ENCODE measurements at places on chromosomes 5 and 9.

DNA sequence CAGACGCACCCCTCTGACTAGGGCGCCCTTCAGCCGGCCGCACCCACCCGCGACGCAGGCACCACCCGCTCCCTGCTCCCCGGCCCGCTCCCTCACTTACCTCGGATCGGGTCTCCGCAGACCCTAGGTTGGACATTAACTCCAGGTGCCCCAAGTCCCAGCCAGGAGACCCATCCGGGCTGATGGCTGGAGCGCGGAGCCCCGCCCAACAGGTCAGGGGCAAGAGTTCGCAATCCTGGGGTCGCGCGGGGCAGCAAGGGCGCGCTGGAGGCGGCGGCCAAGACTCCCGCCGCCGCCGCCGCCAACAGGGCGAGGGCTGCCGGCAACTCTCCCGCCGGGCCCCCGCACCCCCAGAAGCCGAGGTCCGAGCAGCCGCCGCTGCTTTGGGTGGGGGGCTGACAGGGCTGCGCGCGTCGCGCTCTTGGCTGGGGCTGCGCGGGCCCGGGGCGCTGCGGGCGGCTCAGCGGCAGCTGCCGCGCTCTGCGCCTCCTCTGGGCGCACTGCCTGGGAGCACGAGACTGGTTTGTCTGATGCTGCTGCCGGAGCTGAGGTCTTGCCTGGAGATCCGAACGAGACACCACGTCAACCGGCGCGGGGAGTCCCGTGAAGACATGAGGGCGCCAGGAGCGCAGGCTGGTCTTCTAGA lies at the start of gene GDNF:
Gene GDNF, minus strand, starts transcription at position 635 of the 646 bp plus-strand sequence. CDS start 5,245 bp downstream, outside the sequence.
- no peak for DNase-seq

- peak; percentile 8 for DNase-seq
Observed at GRCh38 chr5:142014911-142015584, 2.2 kb upstream of the GNPDA1 start.

DNA sequence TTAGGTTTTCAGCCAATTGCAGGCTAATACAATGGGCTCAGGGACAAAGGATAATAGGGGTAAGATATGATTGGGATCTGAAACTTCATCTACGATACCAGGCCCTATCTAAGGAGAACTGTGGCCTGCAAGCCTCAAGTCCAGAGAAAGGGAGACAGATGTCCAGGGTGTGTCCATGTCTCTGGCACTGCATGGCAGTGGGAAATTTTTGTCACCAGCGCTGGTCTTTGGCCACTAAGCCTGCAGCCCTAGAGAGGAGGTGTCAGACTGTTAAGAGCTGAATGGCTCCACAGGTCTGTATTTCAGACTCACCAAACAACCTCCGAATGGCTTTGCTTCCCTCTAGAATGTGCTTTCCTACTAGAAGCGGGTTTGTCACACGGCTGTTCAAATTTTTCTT lies 6.6 kb upstream of the CNOT6 start:
- DNase-seq, result no peak

DNA sequence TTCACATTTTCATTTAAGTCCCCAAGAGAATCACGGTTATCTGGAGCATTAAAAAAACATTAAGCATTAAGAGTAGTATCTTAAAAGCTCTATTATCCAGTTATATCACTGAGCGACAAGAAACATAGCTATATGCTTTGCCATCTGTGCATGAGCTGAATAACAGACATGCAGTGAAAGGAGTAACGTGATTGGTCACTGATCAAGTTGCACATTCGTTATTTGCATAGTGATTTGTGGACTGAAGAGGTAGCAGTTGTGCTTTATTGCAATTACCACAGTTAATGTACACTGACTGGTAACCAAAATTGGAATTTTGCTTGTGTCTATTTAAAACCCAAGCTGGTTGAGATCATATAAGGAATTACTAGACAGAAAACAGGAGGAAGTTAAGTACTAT lies 107.4 kb downstream of the MCTP1 start:
- no peak for DNase-seq

- DNase-seq, result no peak
Observed at GRCh38 chr9:13575558-13575957, 296.1 kb upstream of the MPDZ start.

DNA sequence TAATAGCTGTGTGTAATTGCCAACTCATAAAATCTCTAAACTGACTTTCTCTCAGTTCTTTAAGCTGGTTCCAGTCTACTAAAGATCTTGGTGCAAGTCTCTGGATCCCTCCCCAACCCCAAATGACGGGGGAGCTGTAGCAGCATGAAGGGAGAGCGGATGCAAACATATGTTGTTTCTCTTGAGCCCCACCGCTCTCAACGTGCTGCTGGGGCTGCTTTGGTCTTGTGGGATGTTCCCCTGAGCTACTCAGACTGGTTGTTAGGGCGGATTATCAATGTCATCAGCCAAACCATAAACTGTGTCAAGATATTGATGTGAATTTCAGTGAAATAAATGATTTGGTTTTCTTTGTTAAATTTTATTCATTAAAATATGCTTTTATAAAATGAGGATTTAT lies 40.9 kb upstream of the APC start:
- no peak for DNase-seq

DNA sequence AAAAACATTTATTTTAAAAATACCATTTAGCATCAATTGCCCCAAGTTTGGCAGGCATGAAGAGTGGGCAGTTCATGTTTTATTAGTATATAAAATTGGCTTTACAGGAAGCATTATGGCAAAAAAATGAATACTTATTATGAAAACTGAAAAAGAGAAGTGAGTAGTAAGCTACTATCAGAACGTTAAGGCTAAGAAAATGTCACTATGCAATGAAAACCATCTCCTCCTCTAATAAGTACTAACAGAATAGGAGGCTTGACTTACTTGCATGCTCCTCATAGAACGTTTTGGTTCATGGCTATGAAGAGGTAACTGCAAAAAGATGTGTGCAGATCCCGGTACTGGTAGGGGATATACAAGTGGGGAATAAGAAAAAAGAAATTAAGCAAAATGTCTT lies 23.6 kb downstream of the TICAM2 start:
- DNase-seq, result no peak

GRCh38 chr9:128203707-128204551 lies 750 bp downstream of the DNM1 start:
- DNase-seq, result no peak

- DNase-seq, result no peak
Observed at GRCh38 chr5:58773744-58774441, 191.0 kb downstream of the RAB3C start.

- peak; percentile 30 for DNase-seq
Observed at GRCh38 chr5:148849461-148849860, 23.1 kb downstream of the ADRB2 start.

DNA sequence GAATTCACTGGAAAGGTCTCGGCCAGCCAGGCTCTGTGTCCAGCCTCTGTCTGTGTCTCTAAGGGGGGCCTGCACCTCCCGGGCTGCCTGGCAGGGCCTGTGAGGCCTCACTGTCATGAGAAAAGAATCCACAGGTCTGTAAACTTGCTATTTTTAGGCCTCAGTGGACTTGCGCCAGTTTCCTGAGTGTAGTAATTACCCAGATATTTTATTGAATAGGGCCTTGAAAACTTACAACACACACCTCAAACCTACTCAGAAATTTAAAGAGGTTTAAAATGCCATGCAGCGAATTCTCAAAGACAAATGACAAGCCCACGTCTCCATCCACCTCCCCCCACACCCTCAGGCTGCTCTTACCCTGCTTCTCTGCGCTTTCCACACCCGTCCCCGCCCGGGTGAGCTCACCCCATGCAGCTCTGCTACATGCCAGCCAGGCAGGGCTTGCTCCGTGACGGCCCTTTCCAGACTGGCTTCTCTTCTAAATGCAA lies 8.8 kb upstream of the TENT4A start:
- no peak for DNase-seq

GRCh38 chr5:107567901-107568671 lies 102.7 kb downstream of the EFNA5 start:
- no peak for DNase-seq

DNA sequence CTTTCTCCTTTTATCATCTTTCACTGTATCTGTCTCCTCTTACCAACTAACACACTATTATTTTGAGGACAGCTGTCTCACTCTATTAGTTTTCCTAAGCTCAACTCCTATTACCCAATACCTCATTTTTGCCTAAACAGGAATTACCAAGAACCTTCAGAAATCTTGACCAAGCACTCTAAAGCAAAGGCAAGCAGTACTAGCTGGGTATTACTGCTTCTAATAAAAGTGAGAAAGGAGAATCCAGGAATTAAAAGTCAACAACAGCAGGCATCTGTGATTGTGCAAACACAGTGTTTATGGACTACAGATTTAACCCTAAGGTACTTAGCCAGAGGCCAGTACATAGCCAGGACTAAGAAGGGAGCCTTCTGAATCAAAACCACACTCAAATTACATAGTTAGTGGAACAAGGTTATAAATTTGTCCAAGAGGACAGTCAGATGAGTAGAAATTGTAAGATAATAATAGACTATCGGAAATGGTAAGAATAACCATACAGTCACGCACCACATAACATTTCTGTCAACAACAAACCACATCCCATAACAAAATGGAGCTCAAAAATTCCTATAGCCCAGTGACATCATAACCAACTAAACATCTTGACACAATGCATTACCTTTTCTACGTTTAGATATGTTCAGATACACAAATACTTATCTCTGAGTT lies 8.3 kb downstream of the RFX3 start:
- no peak for DNase-seq

DNA sequence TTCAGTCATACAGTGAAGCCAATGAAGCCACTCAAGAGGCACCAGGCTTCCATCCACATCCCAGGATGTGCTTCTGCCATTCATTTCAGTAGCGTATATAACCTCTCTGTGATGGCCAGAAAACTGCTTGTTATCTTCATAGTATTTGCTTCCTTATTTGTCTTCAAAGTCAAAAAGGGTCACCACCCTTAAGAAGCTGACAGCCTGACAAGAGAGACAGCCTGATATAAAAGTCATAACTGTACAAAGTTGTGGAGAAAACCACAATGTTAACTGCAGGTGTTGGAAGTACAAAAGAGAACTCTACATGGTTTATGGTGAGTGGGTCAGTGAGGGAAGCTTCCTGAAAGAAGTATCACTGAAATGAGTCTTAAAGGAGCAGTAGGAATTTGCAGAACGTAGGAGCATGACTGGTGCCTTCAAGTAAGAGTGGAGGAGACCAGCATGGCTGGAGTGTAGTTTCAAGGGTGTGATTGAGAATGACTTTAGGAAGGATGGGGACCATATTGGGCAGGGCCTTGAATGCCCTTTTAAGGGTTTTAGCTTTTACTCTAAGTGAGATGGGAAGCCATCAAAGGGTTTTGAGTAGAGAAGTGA lies 33.7 kb downstream of the NIM1K start:
- DNase-seq, result no peak

DNA sequence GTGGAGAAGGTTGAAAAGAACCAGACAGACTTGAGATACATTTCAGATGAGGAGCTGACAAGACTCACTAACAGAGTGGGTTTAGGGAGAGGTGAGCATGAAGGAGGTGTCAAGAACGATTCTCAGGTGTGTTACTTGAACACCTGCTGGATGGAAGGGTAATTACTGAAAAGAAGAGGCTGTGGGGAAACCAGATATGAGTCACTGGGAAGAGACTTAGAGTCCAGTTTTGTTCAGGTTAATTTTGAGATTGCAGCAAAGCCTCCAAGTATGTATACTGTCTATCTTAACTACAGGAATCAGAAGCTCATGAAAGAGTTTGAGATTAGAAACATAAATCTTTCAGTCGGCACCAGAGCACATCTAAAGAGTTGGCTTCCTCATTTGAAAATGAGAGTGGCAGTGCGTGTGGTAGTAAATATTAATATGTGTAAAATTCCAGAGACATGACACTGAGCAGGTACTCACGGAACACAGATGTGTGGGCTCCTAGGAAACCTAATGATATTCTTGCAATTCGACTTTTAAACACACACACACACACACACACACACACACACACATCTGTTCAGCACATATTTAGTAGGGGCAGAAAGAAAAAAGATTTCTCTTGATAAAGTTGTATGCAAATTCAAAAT lies 197.1 kb downstream of the CDH18 start:
- DNase-seq, result no peak

DNA sequence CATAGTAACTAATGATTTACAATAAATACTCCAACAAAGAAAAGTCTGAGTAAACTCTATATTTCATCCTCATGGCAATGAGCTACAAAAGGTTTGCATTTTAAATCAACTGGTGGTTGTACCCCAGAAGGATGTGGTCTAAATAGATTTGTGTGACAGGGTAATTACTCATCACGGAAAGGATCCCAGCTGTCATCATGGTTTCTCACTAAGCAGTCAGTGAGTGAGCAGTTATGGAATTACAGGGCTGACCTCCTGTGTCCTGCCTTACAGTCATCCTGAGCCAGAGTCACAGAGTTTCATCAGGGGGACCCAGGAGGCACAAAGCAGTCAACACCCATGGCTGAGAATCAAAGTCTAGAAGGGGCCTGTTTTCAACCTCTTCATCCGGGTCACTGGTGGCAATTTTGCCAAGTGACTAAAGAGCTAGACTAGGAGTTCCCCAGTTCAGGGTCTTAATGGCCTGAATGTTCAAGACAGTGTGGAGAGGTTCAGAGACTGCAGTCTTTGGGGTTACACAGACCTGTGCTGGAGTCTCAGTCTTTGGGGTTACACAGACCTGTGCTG lies 210.7 kb upstream of the SLC24A2 start:
- DNase-seq, result no peak

GRCh38 chr5:38456657-38457399 lies 99.6 kb downstream of the LIFR start:
- no peak for DNase-seq

DNA sequence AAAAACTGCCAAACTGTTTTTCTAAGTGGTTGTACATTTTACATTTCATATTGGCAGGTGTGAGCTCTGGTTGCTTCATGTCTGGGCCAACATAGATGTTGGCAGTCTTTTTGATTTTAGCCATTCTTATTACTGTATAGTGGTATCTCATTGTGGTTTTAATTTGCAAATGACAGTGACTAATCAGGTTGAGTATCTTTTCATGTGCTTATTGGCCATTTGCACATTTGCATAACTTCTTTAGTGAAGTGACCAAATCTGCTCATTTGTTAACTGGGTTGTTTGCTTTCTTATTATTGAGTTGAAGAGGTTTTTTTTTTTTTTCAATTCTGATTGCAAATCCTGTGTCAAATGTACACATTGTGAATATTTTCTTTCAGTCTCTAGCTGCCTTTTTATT lies 36.9 kb upstream of the MSX2 start:
- DNase-seq, result no peak

DNA sequence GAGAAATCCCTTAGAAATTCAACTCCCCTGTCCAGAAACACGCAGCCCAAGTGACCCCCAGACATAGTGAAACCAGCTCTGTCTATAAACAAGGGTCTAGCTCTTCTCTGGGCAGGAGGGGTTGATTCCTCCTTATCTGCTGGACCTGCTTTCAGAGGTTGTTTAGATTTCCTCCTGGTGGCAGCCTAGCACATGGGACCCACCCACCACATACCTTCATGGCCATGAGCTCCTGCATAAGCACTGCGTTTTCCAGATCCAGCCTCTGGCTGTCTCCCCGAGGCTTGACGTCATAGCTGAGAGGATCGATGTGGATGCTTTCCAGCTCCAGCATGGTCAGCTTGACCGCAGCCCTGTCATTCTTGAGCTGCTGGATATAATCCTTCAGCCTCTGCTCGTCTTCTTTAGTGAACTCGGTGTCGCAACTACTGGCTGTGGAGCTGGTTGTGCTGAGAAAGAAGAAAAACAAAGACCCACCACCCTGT lies 77.0 kb downstream of the DCP2 start:
- no peak for DNase-seq

Measured in CD4-positive, alpha-beta T cell treated with Interferon gamma for 1 hour (primary cell).